Activated CD4-positive, alpha-beta memory T cell treated with anti-CD3 and anti-CD28 coated beads, Interleukin-2, amount 10 ng/mL, durations not matched to agents 7 days and 5 days (primary cell): ENCODE measurements at places on chromosomes 16 and 17.

DNA sequence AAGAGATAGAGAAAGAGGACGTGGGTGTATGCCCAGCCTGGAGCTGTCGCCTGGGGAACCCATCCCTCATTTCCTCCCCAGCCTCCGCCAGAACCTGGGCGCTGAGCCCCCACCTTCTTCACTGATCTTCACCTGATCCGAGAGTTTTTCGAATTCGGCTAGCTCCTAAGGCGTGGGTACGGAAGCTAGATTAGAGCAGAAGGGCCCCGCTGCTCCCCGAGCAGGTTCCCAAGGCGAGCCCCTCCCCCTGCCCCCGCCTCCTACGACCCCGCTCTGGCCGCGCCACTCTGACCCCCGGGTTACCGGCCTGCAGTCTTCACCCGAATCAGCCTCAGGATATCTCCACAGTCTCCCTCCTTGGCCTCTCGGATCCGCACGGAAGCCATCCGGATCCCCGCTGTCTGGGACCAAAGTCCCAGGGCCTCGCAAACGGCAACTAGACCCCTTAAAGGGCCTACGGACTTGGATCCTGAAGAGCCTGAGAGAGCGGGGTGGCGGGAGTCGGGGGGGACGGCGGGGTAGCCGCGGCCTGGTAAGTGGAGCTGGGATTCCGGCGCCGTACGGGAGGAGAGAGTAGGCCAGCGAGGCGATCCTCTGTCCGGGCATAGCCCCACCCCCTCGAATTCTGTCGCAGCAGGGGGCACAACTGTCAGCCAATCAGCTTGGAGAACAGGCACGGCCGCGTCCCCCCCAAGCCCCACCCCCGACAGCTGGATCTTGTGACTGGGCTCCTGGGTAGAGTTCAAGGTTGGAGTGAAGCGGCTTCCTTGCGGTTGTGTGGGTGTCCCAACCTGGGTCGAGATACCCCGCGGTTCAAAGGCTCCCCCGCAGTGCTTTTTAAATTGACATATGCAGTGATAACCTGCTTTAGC lies at the start of gene SAT2:
Gene SAT2, minus strand, starts transcription at position 572 of the 872 bp plus-strand sequence. Its CDS starts 186 bp downstream, at position 386.
- peak within 1 kb of the TSS; percentile 92 for H3K4me3 ChIP-seq
- H3K4me1 ChIP-seq = peaks cover 16% of the 10 kb centered on the region
- DNase-seq = peak; percentile 88
- no peaks in the 10 kb centered on the region for H3K27me3 ChIP-seq

DNA sequence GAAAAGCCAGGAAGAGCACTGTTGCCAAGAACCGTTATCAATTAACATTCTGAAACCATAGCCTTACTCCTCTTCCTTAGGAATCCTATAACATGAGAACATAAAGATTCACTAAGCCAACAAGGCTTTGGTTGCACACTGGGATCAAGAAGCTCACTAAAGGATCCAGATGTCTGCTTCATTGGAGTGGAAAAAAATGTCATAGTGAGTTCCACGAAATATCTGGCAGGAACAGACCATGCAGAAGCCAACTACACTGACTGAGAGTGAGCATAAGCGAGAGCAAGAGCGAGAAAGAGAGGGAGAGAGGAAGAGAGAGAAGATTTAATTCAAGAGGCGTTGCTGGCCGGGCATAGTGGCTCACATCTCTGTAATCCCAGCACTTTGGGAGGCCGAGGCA lies 13.4 kb upstream of the MEIOC start:
- H3K4me1 ChIP-seq = no peaks in the 10 kb centered on the region
- no peak overlapping the region for H3K4me3 ChIP-seq
- H3K27me3 ChIP-seq = peaks cover 22% of the 10 kb centered on the region
- DNase-seq = no peak

GRCh38 chr16:9114112-9114511 lies 22.7 kb downstream of the HAPSTR1 start:
- peak overlapping the region; percentile 27 for H3K27ac ChIP-seq
- no peaks in the 10 kb centered on the region for H3K27me3 ChIP-seq
- H3K4me1 ChIP-seq = peaks cover 75% of the 10 kb centered on the region
- no peak overlapping the region for H3K4me3 ChIP-seq
- peaks cover 95% of the 10 kb centered on the region for H3K36me3 ChIP-seq
- DNase-seq = no peak

GRCh38 chr17:4728124-4728523 lies 3.1 kb upstream of the MED11 start:
- peaks cover 58% of the 10 kb centered on the region for H3K4me1 ChIP-seq
- H3K27me3 ChIP-seq = no peaks in the 10 kb centered on the region
- peak; percentile 38 for DNase-seq
- peak overlapping the region; percentile 84 for H3K27ac ChIP-seq

- no peaks in the 10 kb centered on the region for H3K4me1 ChIP-seq
- H3K27me3 ChIP-seq = peaks cover 5% of the 10 kb centered on the region
- no peak for DNase-seq
- H3K4me3 ChIP-seq = no peak overlapping the region
These were observed 2.6 kb downstream of the GPR179 start for GRCh38 chr17:38341035-38341721.
